ENCODE measurements at places on chromosomes 3 and 15. TPM values are rescaled to one million over a fixed set of nuclear protein-coding genes. Genes with fewer than 3 reads are reported as not detected.

Gene SLMAP
- total RNA-seq, result 24.9 TPM

Gene ACP3
- total RNA-seq, result not detected

Gene FBN1
- 8.5 TPM for total RNA-seq

Gene USP50
- total RNA-seq, result not detected

Gene SH3GL3
- total RNA-seq, result 0.57 TPM

Gene TM4SF1
- 1,077 TPM for total RNA-seq

Gene ERICH6
- 0.07 TPM for total RNA-seq

Gene LEO1
- total RNA-seq, result 52.7 TPM

Gene RLBP1
- not detected for total RNA-seq

Gene CLPX
- total RNA-seq, result 49.8 TPM

Gene STARD9
- total RNA-seq, result 1.2 TPM

Gene ADIPOQ
- not detected for total RNA-seq

Gene C3orf85
- total RNA-seq, result not detected

Gene HDGFL3
- total RNA-seq, result 72.8 TPM
